Smooth muscle cell of trachea (primary cell): ENCODE measurements at places on chromosomes 12 and 14. TPM values are rescaled to one million over a fixed set of nuclear protein-coding genes. Genes with fewer than 3 reads are reported as not detected.

CHPT1 gene
- total RNA-seq: 47.6 and 75.3 TPM in 2 replicates

RNASE3 gene
- total RNA-seq: not detected in 2 replicates

CCDC60 gene
- not detected in 2 replicates for total RNA-seq

ERBB3 gene
- 0.33 and 2.3 TPM in 2 replicates for total RNA-seq

FAM90A1 gene
- total RNA-seq: 0.33 TPM in 1 of 2 replicates, not detected in the other

ZC2HC1C gene
- total RNA-seq: 1.2 and 2.5 TPM in 2 replicates

KRT74 gene
- not detected in 2 replicates for total RNA-seq

LMO3 gene
- total RNA-seq: 0.58 and 2.0 TPM in 2 replicates

VRTN gene
- total RNA-seq: not detected in 2 replicates

HVCN1 gene
- 4.1 and 10.1 TPM in 2 replicates for total RNA-seq

PDE3A gene
- 0.50 and 2.6 TPM in 2 replicates for total RNA-seq

CFAP251 gene
- total RNA-seq: 1.6 and 4.8 TPM in 2 replicates

CLEC1B gene
- not detected in 2 replicates for total RNA-seq

FRS2 gene
- 51.6 and 56.9 TPM in 2 replicates for total RNA-seq

CCER1 gene
- not detected in 2 replicates for total RNA-seq
